ENCODE measurements at places on chromosomes 13 and 19.

DNA sequence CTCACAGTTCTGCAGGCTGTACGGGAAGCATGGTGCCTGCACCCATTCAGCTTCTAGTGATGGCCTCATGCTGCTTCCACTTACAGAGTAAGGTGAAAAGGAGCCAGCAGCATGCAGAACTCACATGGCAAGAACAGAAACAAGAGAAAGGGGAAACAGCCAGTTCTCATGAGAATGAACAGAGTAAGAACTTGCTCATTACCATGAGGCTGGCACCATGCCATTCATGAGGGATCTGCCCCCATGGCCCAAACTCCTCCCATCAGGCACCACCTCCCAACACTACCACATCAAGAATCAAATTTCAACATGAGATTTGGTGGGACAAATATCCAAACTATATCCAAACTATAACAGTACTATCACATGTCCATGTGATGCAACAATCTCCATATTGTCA is 72.1 kb downstream of the KATNAL1 start:
- DNase-seq: peak; percentile 12

DNA sequence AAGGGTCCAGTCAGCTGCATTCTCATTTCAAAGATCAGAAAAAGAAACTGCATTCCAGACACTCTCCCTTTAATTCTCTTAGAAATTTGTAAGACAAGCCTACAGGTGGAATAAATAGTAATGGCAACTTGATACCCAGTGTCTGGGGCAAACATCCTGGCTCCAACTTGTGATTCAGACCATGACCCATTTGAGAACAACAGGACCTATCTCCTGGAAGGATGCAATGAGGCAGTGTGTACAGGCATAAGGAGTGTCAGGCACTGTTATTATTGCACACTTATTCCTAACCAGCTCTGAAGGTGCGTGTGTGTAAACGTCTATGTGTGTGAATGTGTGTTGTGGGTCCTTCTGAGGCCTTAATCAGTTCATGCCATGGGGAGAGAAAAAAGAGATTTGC is 13.9 kb downstream of the ERICH6B start:
- DNase-seq: no peak

- no peak for DNase-seq
These were observed 299.7 kb upstream of the SGCG start for GRCh38 chr13:22880741-22881720.

GRCh38 chr19:57244513-57244912 is 4.1 kb downstream of the ZNF805 start:
- no peak for DNase-seq

GRCh38 chr19:36916991-36917390 is 859 bp downstream of the ZNF568 start:
- DNase-seq: no peak

GRCh38 chr19:48258350-48258749 is 2.6 kb upstream of the CARD8 start:
- DNase-seq: no peak

DNA sequence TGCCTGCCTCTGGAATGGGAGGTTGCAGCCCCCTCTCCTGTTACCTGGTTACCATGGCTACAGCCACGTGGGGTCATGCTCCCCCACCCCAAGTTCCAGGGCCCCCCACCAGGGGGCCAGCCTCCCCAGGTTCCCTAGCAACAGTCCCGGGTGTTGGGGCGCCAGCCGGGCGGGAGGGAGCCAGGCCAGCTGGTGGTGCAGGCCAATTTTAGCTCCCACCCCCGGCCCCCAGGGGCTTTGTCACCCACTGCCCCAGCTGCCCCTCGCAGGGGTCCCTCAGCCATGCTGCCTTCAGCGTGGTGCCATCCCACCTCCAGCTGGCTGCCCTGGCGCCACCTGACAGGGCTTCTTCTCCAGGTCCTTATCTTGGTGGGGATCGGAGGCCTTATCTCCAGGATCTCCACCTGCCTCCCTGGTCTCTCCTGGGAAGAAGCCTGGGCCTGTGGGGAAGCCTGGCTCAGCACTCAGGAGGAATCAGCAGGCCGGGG is 3.0 kb downstream of the MARK4 start:
- DNase-seq: no peak

DNA sequence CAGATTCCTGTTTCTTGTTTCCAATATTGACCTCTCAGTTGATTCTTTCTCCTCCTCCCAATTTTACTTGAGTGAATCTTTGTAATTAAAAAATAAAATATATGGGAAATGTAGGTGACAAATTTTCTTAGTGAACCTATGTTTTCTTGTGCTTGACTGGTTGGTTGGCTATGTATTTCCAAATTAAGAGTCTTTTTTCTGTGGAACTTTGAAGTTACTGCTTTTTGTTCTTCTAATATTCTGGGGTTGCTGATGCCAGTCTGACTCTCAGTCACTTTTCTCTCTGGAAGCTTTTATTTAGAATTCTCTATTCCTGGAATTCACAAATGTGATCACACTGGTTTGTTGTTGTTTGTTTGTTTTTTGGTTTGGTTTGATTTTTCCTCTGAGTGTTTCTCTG is 9.8 kb downstream of the LSM14A start:
- DNase-seq: no peak

- DNase-seq: no peak
These were observed 277.1 kb downstream of the KLF5 start for GRCh38 chr13:73335944-73336343.

- no peak for DNase-seq
These were observed 48.9 kb downstream of the TPP2 start for GRCh38 chr13:102645701-102646100.

DNA sequence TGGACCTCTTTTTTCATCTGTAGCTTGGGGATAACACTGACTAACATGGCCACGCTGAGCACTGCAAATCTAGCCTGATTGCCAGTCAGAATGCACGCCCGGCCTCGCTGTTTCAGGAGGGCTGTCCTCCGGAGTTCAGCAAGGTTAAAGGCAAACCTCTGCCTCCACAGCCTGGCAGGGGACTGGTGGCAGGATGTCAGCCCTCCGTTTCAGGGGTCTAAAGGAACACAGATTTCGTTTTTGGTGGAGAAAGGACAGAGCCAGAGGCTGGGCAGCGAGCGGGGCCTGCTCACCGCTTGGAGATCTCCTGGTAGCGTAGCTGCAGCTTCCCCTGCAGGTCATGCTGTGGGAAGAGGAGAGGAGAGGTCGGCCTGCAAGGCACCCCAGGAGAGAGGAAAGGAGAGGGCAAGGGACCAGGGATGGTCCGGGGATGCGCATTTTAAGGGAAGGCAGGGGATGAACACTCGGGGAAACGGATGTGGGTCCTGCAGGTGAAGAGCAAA is 560 bp downstream of the NDUFA7 start:
- DNase-seq: no peak

DNA sequence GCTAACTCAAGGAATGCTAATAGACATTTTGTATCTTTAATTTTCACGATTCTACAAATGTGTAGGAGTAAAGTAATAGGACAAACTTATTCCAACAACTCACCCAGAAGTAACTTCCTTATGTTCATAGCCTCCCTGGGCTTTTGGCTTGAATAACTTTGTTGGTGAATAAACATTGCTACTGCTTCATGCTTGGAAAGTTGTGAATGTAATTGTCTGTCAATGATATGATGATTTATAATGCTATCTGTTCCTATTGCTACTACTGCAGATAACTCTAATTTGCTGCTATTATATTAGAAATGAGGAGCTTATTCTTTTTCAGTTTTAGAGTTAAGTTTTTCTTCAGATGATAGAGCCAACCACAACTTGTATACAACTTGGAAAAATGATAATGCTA is 307.7 kb downstream of the PCDH9 start:
- DNase-seq: no peak

DNA sequence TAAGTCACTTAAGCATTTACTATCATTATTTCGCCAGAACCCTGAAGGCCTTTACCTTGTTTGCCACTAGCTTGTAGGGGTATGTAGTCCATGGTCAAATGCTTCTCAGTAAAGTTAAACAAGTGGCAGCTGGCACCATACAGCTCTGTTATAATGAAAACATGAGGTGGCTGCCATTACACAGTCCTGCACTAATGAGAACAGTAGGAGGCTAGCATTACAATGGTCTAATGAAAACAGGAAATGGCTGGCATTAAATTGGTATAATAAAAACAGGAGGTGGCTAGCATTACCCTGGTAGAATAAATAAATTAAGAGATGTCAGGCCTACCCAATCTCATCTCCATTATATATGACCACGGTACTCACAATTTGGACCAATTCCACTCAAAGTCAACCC is 107.5 kb downstream of the PCDH17 start:
- DNase-seq: no peak

DNA sequence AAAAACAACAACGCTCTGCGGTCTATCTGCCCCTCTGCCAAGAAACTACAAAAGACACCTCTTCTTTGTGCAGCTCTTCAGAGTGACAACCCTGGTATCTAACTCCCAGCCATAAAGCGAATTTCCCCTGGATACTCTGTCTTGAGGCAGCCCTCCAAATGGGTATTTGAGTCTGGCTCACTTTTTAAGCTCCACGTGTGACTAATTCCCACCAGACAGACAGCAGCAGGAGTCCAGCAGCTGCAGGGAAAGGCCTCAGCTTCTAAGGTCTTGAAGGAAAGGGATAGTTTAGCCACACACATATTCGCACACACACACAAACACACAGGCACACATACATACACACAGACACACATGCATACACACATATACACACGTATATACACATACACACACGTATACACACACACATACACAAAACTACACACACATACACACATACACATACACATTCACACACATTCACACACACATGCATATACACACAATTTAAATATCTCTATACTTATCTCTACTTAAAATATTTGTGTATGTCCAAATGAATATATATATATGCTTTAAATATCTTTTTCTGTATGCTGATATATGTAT is 188.8 kb downstream of the TSHZ3 start:
- no peak for DNase-seq

- peak; percentile 74 for DNase-seq
These were observed 203.1 kb upstream of the EDNRB start for GRCh38 chr13:78121459-78122348.

DNA sequence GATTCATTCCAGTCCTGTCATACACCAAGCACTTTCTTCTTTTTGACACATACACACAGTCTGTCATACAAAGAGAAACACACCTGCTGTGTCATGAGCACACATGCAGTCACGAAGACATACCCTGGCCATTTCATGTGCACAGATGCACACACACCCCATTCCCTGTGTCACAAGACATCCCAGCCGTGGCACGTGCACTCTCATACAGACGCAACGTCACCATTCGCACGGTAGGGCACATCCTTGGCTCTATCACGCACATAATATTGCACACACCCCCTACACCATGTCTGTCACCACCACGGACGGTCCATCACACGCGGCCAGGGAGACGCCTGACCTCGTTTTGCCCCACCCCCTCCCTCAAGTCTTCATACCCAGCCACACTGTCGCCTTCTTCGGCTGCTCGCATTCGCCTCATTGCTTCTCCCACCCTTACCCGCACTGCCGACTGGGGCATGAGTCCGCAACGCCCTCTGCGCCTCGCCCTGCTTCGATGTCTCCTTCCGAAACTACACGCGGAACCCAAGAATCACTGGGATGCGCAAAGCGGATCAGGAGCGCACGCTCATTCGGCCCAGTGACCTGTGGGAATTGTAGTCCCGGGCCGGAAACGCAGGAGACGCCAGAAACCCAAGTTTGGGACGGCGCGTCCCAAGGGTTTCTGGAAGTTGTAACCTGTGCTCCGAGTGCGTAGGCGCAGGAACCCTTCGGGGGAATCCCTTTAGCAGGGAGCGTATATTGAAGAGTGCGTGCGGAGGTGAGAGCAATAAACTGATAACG is 6.8 kb upstream of the ZNF283 start:
- DNase-seq: peak; percentile 57

DNA sequence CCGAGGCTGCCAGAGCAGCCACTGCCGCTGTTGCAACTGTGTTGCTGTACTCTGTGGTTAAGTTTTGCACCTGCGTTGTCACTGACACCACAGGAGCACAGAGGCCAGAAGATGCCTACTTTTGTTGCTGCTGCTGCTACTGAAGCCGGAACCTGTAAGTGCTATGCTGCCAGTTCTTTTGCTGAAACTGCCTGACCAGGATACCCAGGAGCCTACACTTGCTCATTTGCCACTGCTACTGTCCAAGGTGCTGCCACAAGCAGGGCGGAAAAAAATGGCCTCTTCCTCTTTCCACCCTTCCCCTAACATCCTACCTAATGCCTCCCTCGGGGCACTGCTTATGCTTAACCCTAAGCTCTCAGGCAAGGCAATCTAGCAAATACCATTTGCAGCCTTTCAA is 29.0 kb upstream of the NBEA start:
- DNase-seq: no peak

GRCh38 chr19:11446652-11447301 is 11.3 kb downstream of the PRKCSH start:
- DNase-seq: peak; percentile 36

- no peak for DNase-seq
These were observed 92.8 kb upstream of the TPP2 start for GRCh38 chr13:102504002-102504401.

DNA sequence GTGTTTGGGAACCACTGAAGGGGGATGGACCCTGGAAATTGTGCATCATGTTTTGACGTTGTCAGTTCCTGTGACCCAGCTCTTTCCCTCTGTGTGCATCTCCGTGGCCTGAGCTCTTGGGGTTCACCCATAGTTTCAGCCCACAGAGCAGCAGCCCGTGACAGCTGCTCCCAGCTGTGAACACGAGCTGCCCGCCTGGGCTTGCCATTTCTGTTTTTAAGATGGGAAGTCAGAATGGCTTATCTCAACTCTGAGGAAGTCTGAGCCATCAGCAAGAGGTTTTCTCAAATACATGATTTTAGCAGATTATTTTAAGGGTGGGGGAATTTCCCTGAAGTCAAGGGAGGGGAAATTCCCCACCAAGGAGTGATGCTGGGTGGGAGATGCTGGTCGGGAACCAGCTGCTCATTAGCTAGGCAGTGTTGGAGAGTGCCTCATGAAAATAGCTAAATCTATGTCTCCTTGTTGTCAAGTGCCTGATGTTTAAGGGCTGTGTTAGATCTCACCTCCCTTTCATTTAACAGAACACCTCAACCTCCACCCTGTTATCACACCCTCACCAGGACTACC is 34.8 kb upstream of the C1QTNF9 start:
- peak; percentile 86 for DNase-seq

Measured in inflammatory macrophage (primary cell).